ENCODE measurements at places on chromosomes 11 and 22. TPM values are rescaled to one million over a fixed set of nuclear protein-coding genes. Genes with fewer than 3 reads are reported as not detected.

Gene TREH
- total RNA-seq, result not detected

Gene FJX1
- 46.4 TPM for total RNA-seq

Gene MIAT
- 125 TPM for total RNA-seq

Gene CEP57
- 86.5 TPM for total RNA-seq

Gene KCNK4
- total RNA-seq, result 7.2 TPM

Gene TEX54
- not detected for total RNA-seq

Gene PTPN5
- total RNA-seq, result 43.4 TPM

Gene KRTAP5-10
- not detected for total RNA-seq

Gene INS
- not detected for total RNA-seq

Gene TMEM121B
- total RNA-seq, result 12.5 TPM

Gene LDHAL6A
- 0.46 TPM for total RNA-seq

Gene YAP1
- total RNA-seq, result 33.9 TPM

Gene ZNF70
- total RNA-seq, result 4.6 TPM

Gene GRM5
- total RNA-seq, result 178 TPM

Gene ZFTA
- total RNA-seq, result 32.1 TPM

Gene HOATZ
- total RNA-seq, result 7.2 TPM

Gene PKDREJ
- total RNA-seq, result under 0.01 TPM

Gene KDM4E
- not detected for total RNA-seq

Gene TSPAN4
- total RNA-seq, result 28.6 TPM

Gene KCTD14
- total RNA-seq, result 1.8 TPM

Gene KRTAP5-2
- not detected for total RNA-seq

Gene KCNE3
- 3.7 TPM for total RNA-seq

Gene KDELR3
- total RNA-seq, result 1.2 TPM

Measured in diencephalon (tissue), 1 donor.